ENCODE measurements at places on chromosomes 5 and 9.
A peak's percentile ranks its signal among the peaks of the same experiment; 100 is the strongest.

DNA sequence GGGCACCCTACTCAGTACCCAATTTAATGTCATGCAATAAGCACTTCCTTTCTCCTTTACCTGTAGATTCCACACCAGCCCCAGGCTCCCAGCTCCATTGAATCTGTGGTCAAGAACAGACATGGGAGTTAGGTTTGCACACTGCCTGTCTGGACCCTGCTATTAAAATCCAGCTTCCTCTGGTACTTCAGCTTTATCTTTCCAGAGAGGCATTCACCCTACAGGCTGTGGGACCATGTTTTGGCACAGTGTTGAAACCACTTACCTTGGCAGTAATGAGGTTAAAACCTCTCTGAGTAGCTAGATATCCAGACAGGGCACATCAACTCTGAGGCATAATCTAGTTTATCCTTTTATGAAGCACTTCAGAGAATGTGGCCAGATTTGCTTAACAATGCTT is 191.5 kb upstream of the PCSK5 start:
- no peak for DNase-seq

DNA sequence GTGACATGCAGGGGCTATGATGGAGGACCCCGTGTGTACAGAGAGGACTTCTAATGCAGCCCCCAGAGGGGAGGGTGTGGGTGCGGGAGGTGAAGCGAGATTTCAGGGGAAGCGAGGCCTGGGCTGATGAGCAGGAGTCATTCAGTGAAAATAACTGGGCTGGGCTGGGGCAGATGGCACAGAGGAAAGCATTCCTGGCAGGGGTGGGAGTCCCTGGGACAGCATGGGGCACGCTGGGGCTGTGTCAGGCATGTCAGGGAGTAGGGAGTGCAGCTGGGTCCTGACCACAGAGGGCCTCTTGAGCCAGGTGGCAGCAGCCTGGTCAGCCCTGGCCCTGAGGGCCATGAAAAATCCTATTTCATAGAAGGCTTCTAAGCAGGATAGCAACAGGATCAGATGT is 36.6 kb downstream of the COL15A1 start:
- DNase-seq: no peak

- DNase-seq: no peak
Measured at GRCh38 chr9:37925786-37926736, 22.1 kb upstream of the SLC25A51 start.

- DNase-seq: no peak
Measured at GRCh38 chr9:73213300-73213699, 61.6 kb downstream of the ANXA1 start.

GRCh38 chr5:161167016-161167767 is 315.2 kb upstream of the ATP10B start:
- no peak for DNase-seq

DNA sequence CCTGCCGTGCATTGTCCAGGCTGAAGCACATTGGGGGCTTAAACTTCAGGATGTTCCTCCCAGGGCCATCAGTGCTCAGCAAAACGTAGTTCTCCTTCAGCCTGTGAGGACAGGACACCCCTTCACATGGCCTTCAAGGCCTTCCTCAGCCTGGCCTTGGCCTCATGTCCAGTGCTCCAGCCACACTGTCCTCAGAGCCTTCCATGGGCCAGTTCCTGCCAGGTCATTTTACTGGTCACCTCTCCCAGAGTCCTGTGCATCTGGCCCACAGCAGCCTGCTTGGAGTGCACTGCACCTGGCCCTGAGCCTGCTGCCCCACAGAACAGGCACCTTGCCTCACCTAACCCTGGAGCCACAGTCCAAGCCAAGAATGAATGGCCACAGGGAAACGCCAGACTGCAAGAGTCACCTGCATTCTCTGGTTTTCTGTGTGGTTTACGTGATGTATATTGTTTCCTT is 8.7 kb downstream of the HNRNPAB start:
- DNase-seq: no peak

DNA sequence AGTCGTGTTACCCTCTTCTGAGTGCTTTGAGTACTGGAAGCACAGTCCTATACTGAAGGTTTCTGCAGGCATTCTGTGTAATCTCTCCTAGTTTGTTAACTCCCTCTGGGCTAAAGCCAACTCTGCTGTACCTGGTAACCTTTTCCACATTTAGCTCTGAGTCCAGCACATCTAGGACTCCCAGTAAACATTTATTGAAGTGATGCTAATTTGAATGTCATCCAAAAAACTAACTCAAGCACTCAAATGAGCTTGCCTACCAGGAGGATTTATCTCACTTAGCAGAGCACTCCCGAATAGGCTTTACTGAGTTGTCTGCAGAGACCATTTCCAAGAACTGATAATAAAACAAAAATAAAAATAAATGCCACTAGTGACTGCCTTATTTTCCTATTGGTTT is 79.5 kb upstream of the NFIB start:
- no peak for DNase-seq

DNA sequence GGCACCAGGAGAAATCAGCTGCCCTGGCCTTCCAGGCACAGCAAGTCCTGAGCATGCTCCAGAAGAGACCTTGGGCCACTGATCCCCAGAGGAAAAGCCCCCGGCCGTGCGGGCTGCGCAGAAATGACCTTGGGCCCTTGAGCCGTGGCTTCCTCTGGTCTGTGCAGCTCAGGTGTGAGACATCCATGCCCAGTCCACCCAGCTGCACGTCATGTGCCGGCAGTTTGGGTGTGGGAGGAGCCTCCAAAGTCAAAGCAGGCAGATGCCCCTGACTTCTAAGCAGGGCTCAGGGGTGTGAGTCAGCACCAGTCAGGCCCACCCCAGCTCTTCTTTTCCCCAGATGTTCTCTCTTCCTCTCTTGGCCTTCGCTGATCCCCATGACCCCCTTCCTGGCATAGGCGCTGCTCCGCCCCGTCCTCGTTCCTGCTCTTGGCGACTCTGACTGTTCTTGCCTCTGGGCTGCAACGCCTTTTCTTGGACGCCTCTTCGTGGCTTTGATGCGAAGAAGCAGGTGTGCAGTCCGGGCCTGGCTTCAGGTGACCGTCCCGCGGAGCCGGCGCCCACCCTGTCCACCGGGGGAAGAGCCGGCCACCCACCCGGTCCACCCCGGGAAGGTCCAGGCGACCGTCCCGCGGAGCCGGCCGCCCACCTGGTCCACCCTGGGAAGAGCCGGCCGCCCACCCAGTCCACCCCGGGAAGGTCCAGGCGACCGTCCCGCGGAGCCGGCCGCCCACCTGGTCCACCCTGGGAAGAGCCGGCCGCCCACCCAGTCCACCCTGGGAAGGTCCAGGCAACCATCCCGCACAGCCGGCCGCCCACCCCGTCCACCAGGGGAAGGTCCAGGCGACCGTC is 5.9 kb upstream of the QSOX2 start:
- DNase-seq: no peak

DNA sequence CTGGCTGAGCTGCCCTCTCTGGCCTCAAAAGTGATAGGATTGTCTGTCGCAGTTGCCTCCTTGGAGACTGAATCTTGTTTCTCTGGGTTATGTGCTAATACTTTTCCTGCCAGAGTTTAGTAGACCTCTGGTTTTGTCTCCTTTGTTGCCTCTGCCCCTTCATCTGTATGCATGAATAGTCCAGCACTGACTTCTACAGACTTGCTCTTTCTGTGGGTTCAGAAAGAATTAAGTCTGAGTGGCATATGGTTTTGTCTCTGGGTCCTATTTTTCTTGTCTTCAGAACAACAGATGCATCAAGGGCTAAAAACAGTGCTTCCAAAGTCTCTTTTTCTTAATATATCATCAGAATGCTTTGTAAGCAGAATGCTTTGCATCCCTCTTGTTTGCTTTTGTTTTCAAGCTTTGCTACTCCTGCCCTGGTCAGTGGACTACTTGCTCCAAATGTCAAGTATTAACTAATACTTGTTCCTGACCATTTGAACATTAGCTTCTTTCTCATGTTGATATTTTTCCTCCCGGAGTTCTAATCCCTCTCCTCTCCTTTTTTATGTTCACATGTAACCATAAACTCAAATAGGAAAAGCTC is 131.7 kb downstream of the UNC13B start:
- no peak for DNase-seq

DNA sequence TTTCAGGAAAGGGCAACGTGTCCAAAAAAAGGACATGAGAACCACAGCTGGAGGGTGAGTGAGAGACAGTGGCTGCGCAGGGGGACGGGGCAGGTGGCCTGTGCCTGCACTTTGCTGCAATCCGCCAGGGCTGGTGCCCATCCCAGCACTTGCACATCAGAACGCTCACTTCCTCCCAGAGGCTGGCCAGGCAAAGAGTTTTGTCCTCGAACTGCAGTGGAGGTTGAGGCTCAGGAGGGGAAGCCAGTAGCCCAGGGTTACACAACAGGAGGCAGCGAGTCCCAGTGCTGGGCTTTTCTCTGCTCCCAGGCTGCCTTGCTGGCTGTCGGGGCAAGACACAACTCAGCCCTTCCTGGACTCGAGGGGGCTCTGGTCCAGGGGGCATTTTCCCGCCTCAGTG is 33.1 kb downstream of the CRB2 start:
- DNase-seq: no peak

- peak; percentile 54 for DNase-seq
Measured at GRCh38 chr5:36690041-36690961, 83.9 kb downstream of the SLC1A3 start.

DNA sequence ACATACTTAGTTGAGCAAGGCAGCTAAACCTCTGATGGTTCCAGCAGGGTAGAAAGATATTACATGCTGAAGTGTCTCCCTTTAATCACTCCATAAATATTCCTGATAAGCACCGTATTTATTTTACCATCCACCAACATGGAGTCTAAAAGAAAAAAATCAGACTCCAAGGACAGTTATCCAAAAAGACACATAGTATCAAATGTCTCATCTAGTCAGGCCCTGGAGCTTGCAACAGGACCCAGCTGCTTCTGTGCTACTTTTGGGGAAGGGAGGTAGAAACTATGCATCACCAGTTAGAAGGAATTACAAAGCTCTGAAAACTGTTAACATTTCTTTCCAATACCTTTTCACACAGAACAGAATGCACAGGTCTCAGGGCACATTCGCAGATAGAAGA is 88.1 kb downstream of the S1PR3 start:
- DNase-seq: no peak

DNA sequence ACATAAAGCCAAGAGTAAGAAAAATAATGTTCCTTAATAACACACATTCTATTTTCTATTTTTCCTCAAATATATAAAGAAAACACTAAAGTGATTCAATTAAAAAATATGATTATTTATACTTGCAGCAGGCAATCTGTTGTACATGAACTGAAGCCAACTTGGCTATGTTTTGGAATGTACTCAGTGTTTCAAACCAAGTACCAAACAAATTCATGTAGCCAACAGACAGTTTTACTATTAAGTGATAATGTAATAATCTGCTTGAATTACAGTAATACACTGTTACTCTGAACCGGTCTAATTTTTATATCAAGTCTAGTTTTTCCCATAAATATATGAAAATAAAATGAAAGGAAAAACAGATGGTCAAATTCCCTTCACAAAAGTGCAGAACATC is 58.0 kb downstream of the CEP120 start:
- DNase-seq: no peak

- DNase-seq: no peak
Measured at GRCh38 chr9:98726735-98727134, 18.0 kb upstream of the GABBR2 start.

DNA sequence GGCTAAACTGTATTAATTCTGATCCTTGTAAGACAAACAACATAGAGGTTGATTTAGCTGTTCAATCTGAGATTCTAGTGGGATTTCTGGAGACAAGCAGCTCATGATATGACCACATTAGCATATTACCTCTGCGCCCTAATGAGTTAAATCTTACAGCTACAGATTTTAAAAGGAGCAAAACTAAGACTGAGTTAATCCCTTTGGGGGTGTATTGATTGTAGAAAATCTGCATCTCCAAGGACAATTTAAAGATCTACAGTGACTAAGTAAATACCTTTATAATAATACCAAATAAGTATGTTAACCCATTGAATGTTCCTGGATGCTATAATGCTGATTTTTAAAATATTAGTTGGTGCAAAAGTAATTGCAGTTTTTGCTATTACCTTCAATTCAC is 33.2 kb downstream of the ADAMTSL1 start:
- DNase-seq: no peak

- no peak for DNase-seq
Measured at GRCh38 chr9:108265065-108265464, 590.7 kb downstream of the ACTL7B start.

DNA sequence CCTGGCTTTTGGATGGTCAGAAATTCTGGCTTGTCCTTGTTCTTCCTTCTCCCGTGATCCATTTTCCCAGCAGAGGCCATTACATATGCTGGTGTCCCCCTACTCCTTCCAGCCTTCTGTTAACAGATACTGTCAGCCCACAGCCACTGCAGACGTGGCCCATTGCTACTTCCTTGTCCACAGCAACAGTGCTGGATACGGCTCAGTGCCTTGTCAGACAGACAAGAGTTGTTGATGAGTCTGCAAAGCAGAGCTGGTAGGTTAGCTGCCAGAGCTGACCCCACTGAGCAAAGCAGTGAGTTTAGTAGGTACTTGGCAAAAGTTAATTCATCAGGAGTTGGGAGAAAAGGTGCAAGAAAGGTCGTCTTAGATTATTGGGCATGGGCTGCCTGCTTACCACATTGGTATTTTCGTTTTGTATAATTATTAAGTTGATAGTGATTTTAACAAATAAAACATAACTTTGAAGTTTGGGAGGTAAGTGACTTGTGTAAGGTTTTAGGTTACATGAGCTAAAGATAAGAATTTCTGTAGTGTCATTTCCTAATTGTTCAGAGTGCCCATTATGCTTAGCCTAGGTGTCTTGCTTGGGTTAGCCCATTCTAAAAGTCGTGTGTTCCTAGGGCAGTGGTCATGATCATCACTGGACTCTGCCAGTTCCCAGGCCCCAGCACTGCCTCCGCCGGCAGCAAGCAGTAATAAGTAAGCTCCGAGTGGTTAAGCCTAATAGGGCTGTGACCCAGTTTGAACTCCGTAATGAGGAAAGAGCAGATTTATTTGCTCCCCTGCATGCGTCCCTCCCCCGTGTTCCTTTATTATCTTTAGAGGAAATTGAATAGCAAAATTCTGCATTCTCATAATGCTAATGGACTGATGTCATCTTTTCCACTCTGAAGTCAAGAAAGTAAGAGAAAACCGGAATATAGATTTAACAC is 292.0 kb downstream of the FANCC start:
- DNase-seq: peak; percentile 49

DNA sequence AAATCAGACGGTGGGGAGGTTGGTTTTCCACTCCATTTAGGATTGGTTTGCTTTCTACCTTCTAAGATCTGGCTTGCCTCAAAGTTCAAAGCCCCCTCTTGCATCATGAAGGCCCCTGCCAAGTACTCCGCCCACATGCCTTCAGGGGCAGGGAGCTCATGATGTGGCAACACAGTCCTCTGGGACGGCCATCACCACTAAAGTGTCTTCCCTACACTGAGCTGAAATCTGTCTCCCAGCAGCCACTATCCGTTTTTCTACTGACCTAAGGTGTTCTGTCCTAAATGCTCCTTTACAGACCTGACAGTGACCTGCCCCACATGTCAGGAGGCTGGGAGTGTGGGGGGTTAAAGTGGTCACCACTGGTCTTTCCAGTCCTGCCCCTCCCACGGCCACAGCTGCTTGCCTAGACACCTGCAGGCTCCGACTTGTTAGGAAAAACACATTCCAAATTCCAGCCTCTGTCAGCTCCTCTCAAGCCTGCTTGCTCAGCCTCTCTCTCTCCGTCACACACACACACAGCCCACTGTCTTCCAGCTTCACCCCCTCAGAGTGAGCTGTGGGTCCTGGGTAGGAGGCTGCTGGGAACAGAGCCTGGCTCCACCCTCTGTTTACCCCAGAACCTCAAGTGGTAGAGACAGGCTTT is 44.9 kb downstream of the SHB start:
- DNase-seq: peak; percentile 66

- DNase-seq: no peak
Measured at GRCh38 chr5:115584501-115584900, 17.8 kb downstream of the TICAM2 start.

GRCh38 chr9:93133681-93134014 is 403 bp downstream of the NINJ1 start:
- no peak for DNase-seq

GRCh38 chr9:26228273-26228672 is 550.0 kb upstream of the TUSC1 start:
- no peak for DNase-seq

Data from fibroblast of the conjunctiva (primary cell).